ENCODE measurements at places on chromosomes 5 and 9. TPM values are rescaled to one million over a fixed set of nuclear protein-coding genes. Genes with fewer than 3 reads are reported as not detected.

The SREK1IP1 gene
- total RNA-seq, result 12.3 TPM

The PCDHGB2 gene
- total RNA-seq, result 4.3 TPM

DNA sequence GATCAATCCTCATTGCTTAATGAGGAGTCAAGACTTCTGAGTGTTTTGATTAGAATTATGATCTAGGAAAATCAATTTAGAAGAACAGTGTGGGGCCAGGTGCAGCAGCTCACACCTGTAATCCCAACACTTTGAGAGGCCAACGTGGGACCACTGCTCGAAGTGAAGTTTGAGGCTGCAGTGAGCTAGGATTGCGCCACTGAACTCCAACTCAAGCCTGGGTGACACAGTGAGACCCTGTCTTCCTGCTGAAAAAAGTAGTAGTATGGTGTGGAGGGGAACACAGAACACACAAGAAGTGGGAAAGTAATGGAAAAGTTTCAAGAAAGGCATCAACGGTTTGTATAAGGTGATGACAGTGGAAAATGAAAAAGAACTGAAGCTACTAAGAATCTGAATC lies 9.1 kb downstream of the FNIP1 start:
- no peak for DNase-seq

DNA sequence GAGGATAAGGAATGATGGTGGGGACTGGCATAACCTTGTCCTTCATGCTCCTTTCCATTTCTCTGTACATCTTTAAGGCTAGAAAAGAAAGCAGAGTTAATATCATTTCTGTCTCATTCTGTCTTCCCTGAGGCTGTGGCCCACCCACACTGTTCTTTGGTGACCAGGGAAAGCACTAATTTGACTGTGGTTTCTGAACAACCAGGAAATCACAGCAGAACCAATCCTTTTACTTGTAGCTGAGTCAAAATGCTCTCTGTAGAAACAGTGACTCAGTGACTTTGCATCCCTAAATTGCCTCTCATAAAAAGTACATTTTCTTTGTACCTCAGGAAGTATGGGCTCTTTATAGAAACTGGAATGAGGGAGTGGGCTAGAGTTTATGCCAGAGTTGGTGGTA lies 28.1 kb downstream of the IL33 start:
- DNase-seq, result no peak

Measured in sigmoid colon (tissue), 7 donors.